T-helper 22 cell (primary cell): ENCODE measurements at places on chromosomes 11 and 22.
A peak's percentile ranks its signal among the peaks of the same experiment; 100 is the strongest.

DNA sequence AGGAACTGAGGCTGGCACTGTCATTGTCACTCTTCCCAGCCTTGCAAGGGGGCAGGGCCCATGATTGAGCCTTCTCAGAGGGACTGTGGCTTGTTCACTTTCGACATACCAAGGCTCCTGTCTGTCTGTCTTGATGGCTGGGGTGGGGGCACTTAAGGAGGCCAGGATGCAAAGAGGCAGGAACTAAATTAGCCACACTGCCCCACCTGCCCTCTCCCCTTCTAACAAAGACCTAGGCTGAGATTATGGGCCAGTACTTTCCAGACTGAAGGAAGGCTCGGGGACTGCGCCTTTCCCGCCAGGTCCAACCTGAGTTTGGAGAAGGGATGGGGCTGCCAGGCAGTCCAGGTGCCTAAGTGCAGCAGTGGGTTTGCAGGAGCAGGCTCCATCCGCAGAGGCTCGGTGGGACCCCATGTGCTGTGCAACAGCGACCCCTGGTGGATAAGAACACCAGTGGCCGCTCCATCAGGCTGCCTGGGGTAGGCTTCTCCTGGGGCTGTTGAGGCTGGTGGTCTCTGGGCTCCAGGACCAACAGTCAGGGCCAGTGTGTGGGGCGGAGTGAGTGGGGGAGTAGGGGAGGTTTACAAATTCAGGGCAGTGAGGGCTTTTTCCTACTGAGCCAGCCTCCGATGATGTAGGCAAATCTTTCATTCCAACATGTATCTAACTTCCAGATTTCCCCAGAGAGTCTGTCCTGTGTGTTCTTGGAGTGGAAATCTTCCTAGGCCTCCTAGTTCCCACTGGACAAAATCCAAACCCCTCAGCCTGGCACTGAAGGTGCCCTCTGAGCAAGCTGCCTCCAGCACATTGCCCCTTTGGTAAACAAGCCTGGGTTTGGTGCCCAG is 93.9 kb downstream of the INSC start:
- peak; percentile 16 for DNase-seq

DNA sequence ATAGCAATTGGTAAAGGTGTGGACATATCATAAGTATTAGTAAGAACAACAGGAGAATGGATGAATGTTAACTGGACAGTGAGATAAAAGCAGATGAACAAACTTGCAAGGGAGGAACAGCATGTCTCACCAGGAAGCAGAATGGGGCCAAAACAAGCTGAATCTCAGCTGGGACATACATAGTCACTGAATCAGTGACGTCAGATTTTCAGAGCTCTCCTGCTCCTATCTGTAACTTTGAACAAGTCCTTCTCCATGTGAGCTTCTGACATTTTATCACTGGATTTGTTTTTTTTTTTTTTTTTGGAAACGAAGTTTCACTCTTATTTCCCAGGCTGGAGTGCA is 118.7 kb downstream of the BBOX1 start:
- no peak for DNase-seq

- DNase-seq: no peak
These were observed 12.5 kb downstream of the ADAMTS8 start for GRCh38 chr11:130415731-130416529.

- DNase-seq: no peak
These were observed 1514.0 kb downstream of the FAM181B start for GRCh38 chr11:81219661-81220060.

GRCh38 chr11:100467821-100468508 is 219.1 kb upstream of the ARHGAP42 start:
- DNase-seq: no peak

DNA sequence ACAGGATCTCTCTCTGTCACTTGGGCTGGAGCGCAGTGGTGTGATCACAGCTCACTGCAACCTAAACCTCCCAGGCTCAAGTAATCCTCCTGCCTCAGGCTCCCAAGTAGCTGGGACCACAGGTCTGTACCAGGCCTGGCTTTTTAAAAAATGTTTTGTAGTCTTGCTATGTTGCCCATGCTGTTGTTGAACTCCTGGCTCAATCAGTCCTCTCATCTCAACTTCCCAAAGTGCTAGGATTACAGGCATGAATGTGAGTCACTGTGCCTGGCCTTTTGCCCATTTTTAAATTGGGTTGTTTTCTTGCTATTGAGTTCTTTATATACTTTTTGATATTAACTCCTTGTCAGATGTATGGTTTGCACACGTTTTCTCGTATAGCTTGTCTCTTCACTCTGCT is 33.0 kb upstream of the PITPNB start:
- DNase-seq: no peak

DNA sequence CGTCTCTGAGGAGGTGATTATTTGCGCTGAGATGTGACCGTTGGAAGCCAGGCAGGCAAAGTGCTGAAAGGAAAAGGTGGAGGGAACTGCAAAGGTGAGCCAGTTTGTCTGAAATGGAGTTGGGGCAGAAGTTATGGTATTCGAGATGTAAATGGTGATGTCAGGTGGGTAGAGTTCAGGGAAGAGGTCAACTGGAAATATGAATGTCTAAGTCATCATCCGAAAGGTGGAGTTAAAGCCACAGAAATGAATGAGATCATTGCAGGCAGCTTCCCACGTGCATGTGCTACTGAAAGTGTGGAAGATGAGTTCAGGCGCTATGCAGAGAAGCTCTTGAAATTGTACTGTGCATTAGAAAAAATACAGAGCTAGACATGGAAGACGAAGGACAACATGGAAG is 2.2 kb upstream of the BPIFC start:
- no peak for DNase-seq

- no peak for DNase-seq
These were observed 1.1 kb upstream of the ABCG4 start for GRCh38 chr11:119147604-119148333.

- no peak for DNase-seq
These were observed 90.4 kb upstream of the PARVA start for GRCh38 chr11:12287009-12287373.

DNA sequence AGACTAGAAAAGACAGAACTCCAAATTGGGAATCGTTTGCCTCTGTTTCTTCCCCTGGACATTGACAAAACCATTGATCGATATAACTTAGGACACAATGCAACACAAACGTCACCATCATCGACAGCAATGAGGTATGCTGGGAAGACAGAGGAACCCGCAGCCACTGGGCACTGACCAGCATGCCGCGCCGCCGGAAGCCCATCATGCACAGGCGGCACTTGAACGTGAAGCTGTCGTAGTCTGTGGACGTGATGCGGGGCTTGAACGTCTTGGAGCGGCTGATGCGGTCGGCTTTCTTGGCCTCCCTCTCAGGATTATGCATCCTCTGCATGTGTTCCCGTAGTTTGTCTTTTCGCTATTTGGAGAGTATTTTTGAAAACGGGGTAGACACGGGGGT is 23.0 kb upstream of the NFRKB start:
- DNase-seq: no peak

DNA sequence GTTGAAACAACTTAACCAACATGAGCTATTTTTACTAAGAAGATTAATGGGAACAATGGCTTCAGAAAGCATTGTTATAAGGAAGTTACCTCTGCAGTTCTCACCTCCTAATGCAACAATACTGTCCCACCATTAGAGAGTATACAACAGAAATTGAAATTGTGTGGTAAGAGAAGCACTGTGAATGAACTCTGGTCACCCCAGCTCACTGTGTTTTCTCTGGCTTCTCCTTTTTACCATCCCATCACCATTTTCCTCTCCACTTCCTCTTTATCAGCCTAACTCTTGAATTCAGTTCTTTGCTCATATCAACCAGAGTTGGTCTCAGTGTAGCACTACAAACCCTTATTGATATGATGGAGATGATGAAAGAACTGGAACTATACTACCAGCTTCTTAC is 138.0 kb upstream of the POU2AF2 start:
- no peak for DNase-seq

GRCh38 chr22:20937031-20937793 is 20.0 kb downstream of the CRKL start:
- no peak for DNase-seq
